ENCODE measurements at places on chromosomes 7 and 10. TPM values are rescaled to one million over a fixed set of nuclear protein-coding genes. Genes with fewer than 3 reads are reported as not detected.

DNA sequence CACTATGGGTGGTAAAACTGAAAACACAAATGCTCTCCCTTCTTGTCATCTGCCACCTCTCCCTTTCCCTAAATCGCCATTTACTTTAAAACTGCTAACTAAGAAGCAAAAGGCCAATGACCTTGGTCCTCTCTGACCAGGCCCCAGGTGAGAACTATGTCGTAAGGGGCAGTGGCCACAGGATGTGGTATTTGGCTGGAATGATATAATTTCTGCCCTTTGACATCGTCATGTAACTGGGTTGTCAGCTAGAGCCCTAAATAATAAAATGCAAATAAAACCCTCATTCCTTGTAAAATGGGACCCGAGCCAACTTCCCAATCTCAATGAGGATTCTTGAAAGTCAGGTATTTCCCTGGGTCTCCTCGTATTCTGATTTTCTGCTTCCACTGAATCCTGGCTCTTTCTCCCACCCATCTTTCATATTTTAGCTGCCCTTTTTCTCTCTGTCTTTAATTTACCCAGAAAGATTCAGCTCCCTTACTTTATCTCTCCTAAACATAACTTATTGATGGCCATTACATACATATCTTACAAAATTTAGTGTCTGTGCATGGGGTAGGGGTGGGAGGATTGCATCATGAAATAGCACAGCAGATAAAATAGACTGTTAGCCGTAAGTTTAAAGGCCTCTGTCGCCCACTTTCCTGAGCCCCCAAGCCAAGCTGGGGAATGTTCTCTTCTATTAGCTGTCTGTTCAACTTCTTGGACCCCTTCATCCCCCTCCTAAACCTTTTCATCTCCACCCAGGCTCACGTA, 3.2 kb upstream of the EEPD1 start:
- no peak for DNase-seq

DNA sequence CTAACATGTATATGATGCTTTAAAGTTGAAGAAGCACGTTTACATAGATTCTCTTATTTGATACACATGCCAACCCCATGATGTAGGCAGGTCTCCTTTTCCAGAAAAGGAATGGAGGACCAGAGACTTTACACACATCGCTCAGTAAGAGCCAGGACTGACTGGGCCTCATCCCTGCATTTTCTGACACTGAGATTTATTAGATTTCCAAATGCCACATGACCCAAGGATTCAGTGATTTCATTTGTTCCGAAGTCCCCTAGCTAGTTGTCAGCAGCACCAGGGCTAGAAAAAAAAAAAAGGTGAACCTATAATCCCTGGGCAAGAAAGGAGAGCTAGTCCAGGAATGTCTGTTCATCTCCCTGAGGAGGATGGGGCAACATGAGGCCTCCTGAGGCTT, 143.3 kb upstream of the AGK start:
- DNase-seq = no peak

Gene ADK
- total RNA-seq = 56.2 TPM

DNA sequence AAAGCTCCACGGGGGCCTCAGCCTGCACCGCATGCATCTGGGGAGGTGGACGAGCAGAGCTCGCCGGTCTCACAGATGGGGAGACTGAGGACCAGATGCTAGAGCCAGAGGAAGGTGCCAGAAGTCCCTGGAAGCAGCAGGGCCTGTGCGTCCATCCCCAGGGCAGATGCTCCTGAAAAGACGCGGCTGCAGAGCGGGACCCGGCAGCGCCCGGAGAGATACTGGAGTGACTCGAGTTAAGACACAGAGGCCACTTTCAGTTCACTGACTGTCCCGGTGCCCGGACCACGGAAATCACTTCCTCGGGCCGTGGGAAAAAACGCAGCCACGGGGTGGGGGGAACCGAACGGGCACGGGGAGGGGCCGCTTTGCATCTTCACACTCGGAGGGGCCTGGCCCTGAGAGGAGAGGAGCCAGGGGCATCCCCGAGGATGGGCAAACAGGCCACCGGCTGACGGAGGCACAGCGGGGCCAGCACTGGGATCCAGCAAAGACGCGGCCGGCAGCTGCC, 85.4 kb downstream of the FOXL3 start:
- no peak for DNase-seq

- no peak for DNase-seq
Measured at GRCh38 chr10:57919864-57920263, 347.8 kb downstream of the IPMK start.

Gene CRHR2
- total RNA-seq = not detected

Gene SLC26A5
- total RNA-seq = not detected

GRCh38 chr7:150685219-150686029, at the start of gene GIMAP2:
TSS of gene GIMAP2 (plus strand) at chr7:150685706. CDS start at chr7:150687060, 1,354 bp downstream.
- DNase-seq = no peak

GRCh38 chr7:93843260-93843659, 47.3 kb downstream of the TFPI2 start:
- no peak for DNase-seq

DNA sequence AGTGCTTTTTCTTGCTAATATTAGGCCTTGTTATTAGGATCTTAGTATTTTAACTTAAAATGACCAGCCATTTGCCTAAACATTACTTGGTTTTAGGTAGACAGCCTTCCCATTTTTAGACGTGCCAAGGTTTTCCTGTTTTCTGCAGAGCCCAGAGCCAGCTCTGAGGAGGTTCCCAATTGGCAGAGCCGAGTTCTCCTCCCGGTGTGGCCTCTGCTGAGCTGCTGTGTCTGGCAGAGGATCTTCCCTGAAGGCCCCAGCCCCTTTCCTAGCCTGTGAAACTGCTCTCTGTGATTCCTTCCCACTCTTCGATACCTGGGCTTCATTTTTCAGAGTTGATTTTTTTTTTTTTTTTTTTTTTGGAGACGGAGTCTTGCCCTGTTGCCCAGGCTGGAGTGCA, 91.4 kb downstream of the EEPD1 start:
- DNase-seq = no peak

GRCh38 chr7:101744588-101744987, 72.8 kb upstream of the CUX1 start:
- DNase-seq = no peak

- DNase-seq = no peak
Measured at GRCh38 chr10:108469940-108470339, 1305.4 kb upstream of the SORCS1 start.

Gene PARD3
- 0.37 TPM for total RNA-seq

- DNase-seq = no peak
Measured at GRCh38 chr7:69516238-69516820, 81.9 kb upstream of the AUTS2 start.

Gene ZNF277
- total RNA-seq = 13.0 TPM

- DNase-seq = no peak
Measured at GRCh38 chr10:130511766-130512165, 375.6 kb downstream of the GLRX3 start.

DNA sequence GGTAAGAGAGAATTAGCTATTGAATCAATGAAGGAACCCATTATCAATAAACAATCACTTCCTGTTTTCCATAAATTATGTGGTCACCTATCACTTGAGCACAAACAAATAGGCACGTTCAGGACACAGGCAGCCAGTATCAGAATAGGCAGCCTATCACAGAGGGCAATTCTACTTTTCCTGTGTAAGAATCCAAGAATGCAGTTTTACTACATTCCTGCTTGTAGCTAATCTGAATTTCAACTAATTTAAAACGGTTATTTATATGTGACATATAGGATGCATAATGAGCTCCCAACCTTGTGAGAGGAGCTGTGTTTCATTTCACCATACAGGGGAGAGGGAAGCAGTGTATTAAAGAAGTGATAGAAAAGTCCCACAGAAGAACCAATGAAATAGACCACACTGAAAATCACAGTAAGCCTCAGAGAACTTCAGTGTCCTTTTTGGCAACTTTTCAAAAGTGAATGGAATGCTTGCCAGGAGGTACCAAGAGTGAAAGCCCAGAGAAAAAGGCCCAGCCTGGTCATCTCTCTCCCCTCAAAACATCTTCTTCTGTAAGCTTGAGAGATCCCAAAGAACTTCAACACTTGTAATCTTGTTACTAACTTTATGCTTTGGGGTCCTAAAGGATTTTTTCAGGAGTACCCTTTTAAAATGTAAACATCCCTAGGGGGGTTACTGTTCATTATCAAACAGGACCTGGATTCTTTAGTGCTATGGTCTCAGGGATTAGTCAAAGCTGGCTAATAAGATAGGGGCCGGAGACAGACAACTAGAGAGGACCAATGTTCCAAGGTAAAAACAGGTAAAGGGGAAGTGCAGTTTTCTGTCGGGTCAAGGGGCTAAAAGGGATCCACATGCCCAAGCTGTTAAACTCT, 1.3 kb downstream of the IMMP2L start:
- DNase-seq = no peak

DNA sequence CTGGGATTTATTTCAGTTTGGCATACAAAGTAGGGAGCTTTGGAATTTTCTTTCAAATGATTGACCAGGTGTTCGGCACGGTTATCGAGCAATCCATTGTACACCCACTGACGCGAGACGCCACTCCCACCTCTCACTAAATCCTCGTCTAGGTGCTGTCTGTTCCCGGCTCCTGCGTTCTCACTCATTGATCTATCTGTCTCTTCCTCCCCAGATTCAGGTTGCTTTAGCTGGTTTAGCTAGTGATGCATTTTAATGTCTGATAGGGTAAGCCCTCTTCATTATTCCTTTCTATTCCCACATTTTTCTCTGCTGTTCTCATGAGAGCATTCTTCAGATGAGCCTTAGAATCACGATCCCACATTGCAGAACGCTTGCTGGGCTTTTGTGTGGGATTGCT, 91.7 kb downstream of the ELFN1 start:
- DNase-seq = no peak

Gene NXPH1
- total RNA-seq = not detected

Gene TIMM23B
- 32.2 TPM for total RNA-seq

DNA sequence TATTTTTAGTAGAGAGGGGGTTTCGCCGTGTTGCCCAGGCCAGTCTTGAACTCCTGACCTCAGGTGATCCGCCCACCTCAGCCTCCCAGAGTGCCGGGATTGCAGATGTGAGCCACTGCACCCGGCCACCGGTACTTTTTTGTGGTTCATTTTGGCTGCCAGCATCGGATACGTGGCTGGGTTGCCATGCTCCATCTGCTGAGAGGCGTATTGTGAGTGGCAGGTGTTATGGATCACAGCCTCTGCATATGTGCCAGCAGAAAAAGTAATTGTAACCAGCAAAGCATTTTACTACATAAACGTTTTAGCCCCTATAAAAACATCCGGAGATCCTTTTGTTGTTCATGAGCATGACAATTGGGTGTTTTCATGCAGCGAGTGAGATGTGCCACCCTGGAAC, 7.1 kb downstream of the FOXK1 start:
- DNase-seq = no peak

- no peak for DNase-seq
Measured at GRCh38 chr10:132784866-132785722, 853 bp downstream of the NKX6-2 start.

DNA sequence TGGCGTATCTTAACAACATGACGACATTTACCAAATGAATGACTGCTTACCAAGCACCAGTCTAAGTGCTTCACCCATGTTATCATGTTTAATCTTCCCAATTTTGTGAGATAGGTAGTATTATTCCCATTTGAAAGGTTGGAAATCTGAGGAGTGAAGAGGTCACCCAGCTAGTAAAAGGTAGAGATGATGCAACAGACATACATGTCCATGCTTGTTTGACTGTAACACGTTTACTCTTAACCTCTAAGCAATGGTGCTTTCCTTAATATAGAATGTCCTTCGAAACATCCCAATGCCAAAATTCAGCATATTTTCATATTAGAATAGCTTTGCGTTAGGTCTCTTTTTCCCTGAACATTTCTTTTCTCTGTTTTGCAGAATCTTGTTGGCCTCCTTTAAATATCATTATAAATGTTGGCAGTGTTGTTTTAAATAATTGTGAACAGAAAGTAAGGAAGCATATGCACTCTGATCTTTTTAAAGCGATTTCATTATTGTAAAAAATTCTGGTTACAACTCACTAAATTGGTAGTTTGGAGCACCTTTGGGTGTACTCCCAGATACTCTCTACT, 722.8 kb downstream of the AUTS2 start:
- no peak for DNase-seq

- no peak for DNase-seq
Measured at GRCh38 chr10:78250313-78251015, 216.8 kb downstream of the RPS24 start.

DNA sequence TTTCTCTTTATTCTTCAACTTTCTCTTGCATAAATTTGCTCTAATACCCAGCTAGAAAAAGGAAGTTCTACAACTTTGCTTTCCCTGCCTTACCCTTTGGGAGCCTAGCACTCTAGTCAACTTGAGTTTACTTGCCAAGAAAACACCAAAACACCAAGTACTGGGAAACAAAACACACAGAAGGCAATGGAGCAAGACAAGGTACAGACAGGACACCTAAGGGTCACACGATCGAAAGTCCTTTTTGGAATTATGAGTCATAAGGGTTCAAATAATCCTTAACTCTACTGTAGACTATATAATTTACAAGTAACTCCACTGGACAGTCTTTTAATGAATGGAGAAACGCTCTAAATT, 42.6 kb upstream of the ANAPC16 start:
- no peak for DNase-seq

Gene NRP1
- 3.5 TPM for total RNA-seq

Gene VIPR2
- 0.30 TPM for total RNA-seq

Measured in activated T-cell treated with anti-CD3 and anti-CD28 coated beads, Interleukin-2, amount 50 U/mL, for 4 hours (primary cell).